GM23338 (cell line): ENCODE measurements at places on chromosomes 2 and 18. TPM values are rescaled to one million over a fixed set of nuclear protein-coding genes. Genes with fewer than 3 reads are reported as not detected.

GRCh38 chr2:173623438-173624319, 269.0 kb downstream of the CDCA7 start:
- peak; percentile 33 for DNase-seq
- 0 out of 2 replicates have a peak, but pooled peaks cover 9% of the 10 kb centered on the region for H3K4me1 ChIP-seq
- H3K27me3 ChIP-seq, result no peaks in the 10 kb centered on the region
- no peaks in the 10 kb centered on the region for H3K36me3 ChIP-seq
- H3K4me3 ChIP-seq, result no peak overlapping the region
- H3K27ac ChIP-seq, result no peak overlapping the region

DNA sequence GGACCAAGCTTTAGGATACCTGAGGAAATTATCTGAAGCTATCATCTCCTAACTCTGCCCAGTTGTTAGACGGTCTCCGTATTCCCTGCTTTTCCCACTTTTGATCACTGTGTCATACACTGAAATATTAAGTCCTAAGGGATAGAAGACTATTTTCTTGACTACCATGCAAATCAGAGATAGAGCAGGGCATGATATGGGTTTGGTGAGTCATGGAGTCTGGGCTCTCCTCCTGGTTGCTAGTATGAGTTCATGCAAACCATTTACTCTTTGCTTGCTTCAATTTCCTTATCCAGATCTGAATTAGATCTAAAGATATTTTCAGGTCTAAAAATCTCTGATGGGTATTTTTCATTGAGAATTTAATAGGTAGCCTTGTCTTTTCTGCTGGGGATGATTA, 55.0 kb downstream of the EHBP1 start:
- no peak overlapping the region for H3K27ac ChIP-seq
- no peaks in the 10 kb centered on the region for H3K27me3 ChIP-seq
- no peaks in the 10 kb centered on the region for H3K36me3 ChIP-seq

DNA sequence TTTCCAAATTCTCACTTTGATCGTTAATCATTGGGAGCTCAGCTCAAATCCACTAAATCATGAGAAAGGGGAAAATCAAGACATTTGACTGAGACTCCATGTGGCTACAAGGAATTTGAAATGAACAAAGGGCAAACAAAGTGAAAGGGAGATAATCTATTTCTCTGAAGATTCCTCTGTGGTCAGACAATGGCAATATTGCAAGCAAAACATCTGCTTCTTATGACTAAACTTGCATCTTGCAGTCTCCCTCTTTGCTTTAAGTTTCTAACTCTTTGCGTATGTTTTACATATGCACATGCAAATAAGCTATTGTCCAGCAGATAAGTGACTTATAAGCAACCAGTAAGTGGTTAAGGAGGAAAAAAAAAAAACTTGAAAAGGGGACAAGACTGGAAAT, 299.1 kb upstream of the NXPH2 start:
- H3K36me3 ChIP-seq, result no peaks in the 10 kb centered on the region
- DNase-seq, result no peak

DNA sequence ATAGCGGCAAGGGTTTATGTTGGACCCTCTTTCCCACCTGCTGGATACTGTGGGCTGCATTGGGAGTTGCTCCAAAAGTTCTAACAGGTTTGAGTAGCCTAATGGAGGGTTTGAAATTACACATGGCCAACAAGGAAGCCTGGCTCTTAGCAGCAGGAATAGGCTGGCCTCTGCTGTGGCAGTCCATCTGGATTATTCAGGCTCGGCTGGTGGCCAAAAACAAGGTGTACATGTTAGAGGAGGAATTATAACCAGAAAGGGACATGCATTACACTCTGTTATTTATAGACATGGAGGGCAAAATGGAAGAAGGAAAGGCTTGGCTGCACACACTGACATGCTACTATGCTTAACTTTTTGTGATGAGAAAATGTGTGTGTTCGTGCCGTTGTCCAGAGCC, 61.1 kb upstream of the NRXN1 start:
- DNase-seq, result no peak
- no peak overlapping the region for H3K27ac ChIP-seq
- H3K36me3 ChIP-seq, result no peaks in the 10 kb centered on the region
- peaks cover 1% of the 10 kb centered on the region; the same call in 1 of the 2 replicates for H3K4me1 ChIP-seq
- no peak overlapping the region for H3K4me3 ChIP-seq
- H3K27me3 ChIP-seq, result no peaks in the 10 kb centered on the region

- H3K4me3 ChIP-seq, result no peak overlapping the region
- DNase-seq, result peak; percentile 2
- H3K27me3 ChIP-seq, result no peaks in the 10 kb centered on the region
- H3K36me3 ChIP-seq, result no peaks in the 10 kb centered on the region
- H3K27ac ChIP-seq, result no peak overlapping the region
- H3K4me1 ChIP-seq, result no peaks in the 10 kb centered on the region
Measured at GRCh38 chr2:166700079-166700478, 188.2 kb upstream of the XIRP2 start.

DNA sequence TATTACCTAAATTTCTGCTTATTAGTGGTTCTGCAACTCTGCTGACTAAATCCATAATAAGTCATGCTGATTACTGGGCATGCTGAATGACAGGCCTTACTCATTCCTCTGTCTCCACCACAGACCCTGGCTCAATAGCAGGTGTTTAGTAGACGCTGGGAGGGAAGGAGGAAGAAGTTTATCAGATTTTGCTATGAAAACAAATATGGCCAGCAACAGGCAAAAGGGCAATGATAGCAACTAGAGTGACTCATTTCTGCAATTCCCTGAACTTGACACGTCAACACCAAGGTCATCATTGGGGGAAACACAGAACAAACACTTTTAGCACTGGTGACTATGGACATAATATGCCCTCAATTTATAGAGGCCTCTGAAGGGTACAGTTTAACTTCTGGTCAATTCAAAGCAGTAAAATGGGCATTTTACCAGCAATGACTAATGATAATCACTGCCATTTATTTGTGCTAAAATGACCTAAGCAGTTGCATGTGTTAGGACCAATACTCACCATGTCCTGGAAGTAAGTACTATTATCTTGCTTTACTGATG, 35.2 kb downstream of the TMEM163 start:
- no peak overlapping the region for H3K4me3 ChIP-seq
- H3K27ac ChIP-seq, result no peak overlapping the region
- no peaks in the 10 kb centered on the region for H3K27me3 ChIP-seq
- H3K36me3 ChIP-seq, result no peaks in the 10 kb centered on the region
- no peak for DNase-seq

GRCh38 chr2:201432038-201432620, 19.1 kb downstream of the TRAK2 start:
- no peak for DNase-seq
- H3K27ac ChIP-seq, result no peak overlapping the region
- no peak overlapping the region for H3K4me3 ChIP-seq
- H3K36me3 ChIP-seq, result 0 out of 2 replicates have a peak, but pooled peaks cover 6% of the 10 kb centered on the region
- H3K27me3 ChIP-seq, result no peaks in the 10 kb centered on the region
- peaks cover 4% of the 10 kb centered on the region; the same call in 1 of the 2 replicates for H3K4me1 ChIP-seq

GRCh38 chr18:27695503-27695902, 481.4 kb downstream of the CDH2 start:
- H3K4me3 ChIP-seq, result no peak overlapping the region
- no peaks in the 10 kb centered on the region for H3K36me3 ChIP-seq
- no peak overlapping the region for H3K27ac ChIP-seq
- no peaks in the 10 kb centered on the region for H3K4me1 ChIP-seq
- no peak for DNase-seq

- DNase-seq, result no peak
- H3K36me3 ChIP-seq, result no peaks in the 10 kb centered on the region
- no peak overlapping the region for H3K27ac ChIP-seq
- 0 out of 2 replicates have a peak, but pooled peaks cover 4% of the 10 kb centered on the region for H3K4me1 ChIP-seq
Measured at GRCh38 chr2:182080493-182080892, 94.8 kb downstream of the PPP1R1C start.

DNA sequence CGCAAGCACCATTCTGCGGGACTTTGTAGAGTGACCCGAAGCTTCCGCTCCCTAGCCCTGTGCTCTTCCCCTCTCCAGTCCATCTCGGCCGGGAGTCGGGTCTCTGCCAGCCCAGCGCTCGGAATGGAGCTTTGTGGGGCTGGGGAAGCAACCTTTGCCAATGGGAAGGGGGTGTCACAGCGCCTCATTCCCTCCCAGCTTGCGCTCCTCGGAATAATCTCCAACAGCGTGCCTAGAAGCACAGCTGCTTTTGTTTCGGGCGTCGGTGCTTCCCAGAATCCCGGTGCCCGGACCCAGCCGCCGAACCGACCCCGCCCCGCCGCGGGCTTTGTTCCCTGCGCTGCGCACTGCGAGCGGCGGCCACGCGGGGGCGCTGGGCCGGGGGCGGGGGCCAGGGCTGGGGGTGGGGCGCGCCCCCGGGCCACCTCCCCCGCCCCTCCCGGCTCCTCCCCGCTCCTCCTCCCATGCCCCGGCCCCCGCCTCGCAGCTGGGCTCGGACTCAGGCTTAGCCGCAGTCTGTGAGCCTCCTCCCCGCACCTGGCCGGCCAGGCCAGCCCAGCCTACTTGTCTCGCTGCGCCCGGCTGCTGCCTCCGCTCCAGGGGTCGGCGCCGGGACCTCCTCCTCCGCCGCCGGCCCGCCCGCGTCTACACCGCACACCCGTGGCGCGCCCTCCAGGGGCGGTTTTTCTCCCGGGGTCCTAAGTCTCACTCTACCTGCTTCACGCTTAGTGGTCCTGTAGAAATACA, 77.7 kb upstream of the SMAD2 start:
- peaks cover 8% of the 10 kb centered on the region for H3K4me1 ChIP-seq
- no peaks in the 10 kb centered on the region for H3K36me3 ChIP-seq

GRCh38 chr18:10057894-10058791, 144.3 kb downstream of the VAPA start:
- H3K27me3 ChIP-seq, result no peaks in the 10 kb centered on the region
- no peak overlapping the region for H3K4me3 ChIP-seq
- H3K36me3 ChIP-seq, result no peaks in the 10 kb centered on the region
- H3K27ac ChIP-seq, result no peak overlapping the region
- DNase-seq, result no peak

GRCh38 chr2:232061265-232061664, 99.8 kb downstream of the DIS3L2 start:
- H3K36me3 ChIP-seq, result no peaks in the 10 kb centered on the region
- no peak for DNase-seq
- H3K27me3 ChIP-seq, result no peaks in the 10 kb centered on the region
- H3K4me1 ChIP-seq, result no peaks in the 10 kb centered on the region
- H3K4me3 ChIP-seq, result no peak overlapping the region
- H3K27ac ChIP-seq, result no peak overlapping the region

DNA sequence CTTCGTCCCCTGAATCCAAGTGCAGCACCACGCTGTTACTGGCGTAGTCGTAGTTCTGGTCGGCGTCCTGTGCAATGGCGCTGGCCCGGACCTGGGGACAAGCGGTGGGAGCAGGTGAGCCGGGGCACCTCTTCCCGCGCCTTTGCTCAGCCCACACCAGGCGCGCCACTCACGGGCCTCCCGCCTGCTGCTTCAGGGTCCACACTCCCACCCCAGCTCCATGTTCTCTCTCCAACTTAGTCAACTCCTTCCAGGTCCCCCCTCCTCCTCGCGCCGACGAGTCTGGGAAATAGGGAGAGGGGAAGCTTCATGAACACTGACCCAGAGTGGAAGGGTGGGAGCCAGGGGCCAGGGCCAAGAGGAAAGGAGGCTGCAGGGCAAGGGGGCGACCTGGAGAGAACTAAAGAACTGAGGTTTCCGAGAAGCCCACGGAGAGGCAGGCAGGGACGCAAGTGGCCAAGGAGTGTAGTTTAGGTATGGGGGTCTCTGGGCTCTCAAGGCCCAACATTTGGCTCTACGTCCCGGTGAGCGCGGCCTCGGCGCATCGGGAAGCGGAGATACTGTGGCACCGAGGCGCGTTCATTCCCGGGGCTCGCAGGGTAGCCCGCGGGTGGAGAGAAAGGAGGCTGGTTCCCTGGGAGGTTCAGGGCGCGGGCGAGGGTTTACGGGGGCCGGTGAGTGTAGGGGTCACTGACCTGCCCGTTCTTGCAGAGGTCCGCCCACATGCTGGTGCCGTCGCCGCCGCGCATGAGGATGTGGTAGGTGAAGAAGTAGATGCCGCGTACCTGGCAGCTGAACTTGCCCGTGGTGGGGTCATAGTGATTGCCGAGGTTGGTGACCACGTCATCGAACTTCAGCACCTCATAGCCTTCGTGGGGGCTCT, 1.4 kb downstream of the C1QL2 start:
- peaks cover 58% of the 10 kb centered on the region for H3K27me3 ChIP-seq
- H3K4me1 ChIP-seq, result peaks cover 21% of the 10 kb centered on the region
- peak overlapping the region; percentile 88 for H3K4me3 ChIP-seq
- H3K36me3 ChIP-seq, result no peaks in the 10 kb centered on the region
- peak; percentile 57 for DNase-seq

GRCh38 chr18:62828091-62828640, 112.8 kb downstream of the PHLPP1 start:
- no peak overlapping the region for H3K4me3 ChIP-seq
- no peak overlapping the region for H3K27ac ChIP-seq
- H3K36me3 ChIP-seq, result no peaks in the 10 kb centered on the region
- DNase-seq, result no peak

DNA sequence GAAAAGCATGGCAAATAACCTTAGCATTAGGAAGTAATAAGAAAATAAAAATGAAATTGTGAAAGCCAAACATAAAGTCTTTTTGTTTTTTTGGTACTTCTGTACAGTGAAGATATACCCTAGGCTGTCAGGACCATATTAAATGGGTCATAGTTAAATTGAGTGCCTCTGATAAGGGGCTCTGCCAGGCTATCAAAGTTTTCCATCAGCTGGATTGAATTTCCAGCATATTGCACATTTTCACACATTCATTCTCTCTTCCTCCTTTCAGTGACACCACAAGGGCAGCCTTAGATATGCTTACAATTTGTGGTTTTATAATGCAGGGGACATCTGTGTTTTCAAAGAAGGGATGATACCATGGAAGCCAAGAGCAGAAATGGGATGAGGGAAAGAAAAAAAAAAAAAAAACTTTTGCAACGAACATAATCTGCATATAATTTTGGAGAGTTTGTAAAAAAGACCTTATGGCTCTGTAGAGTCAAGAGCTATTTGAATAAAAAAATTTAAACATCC, 109.3 kb upstream of the LYPD1 start:
- no peak overlapping the region for H3K4me3 ChIP-seq
- H3K27ac ChIP-seq, result no peak overlapping the region
- peaks cover 7% of the 10 kb centered on the region; the same call in 1 of the 2 replicates for H3K4me1 ChIP-seq
- no peaks in the 10 kb centered on the region for H3K27me3 ChIP-seq

GRCh38 chr2:20210462-20210861, 14.5 kb downstream of the SDC1 start:
- no peaks in the 10 kb centered on the region for H3K27me3 ChIP-seq
- no peak for DNase-seq
- no peak overlapping the region for H3K4me3 ChIP-seq
- H3K27ac ChIP-seq, result no peak overlapping the region

- DNase-seq, result no peak
- H3K27ac ChIP-seq, result no peak overlapping the region
- H3K4me1 ChIP-seq, result no peaks in the 10 kb centered on the region
- H3K4me3 ChIP-seq, result no peak overlapping the region
- no peaks in the 10 kb centered on the region for H3K36me3 ChIP-seq
Measured at GRCh38 chr2:177484180-177484795, 91.7 kb downstream of the AGPS start.

DNA sequence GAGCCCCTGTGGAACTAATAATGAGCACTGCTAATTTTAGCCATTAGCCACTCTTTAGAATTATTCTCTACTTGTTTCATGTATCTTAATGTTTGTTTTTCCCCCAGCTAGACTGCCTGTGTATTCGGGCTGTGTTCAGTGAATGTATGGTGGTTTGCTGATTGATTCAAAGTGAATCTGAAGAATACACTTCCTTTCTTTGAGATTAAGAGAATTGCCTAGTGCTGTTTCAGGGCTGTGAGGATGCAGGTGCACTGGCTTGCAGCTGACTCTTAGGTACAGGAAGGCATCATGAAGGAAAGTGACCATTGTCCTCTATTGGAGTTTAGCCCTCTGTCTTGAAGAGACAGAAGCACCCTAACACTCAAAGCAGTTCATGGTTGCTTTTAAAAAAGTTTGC, 138.7 kb downstream of the CERS6 start:
- no peak overlapping the region for H3K27ac ChIP-seq
- H3K27me3 ChIP-seq, result no peaks in the 10 kb centered on the region
- no peaks in the 10 kb centered on the region for H3K36me3 ChIP-seq

The ASB18 gene
- not detected in 2 replicates for total RNA-seq

The SCN9A gene
- 8.8 and 10.5 TPM in 2 replicates for total RNA-seq

The CRACDL gene
- total RNA-seq, result 0.14 and 0.85 TPM in 2 replicates

The KCMF1 gene
- total RNA-seq, result 120 and 129 TPM in 2 replicates

The ITSN2 gene
- 14.0 and 17.1 TPM in 2 replicates for total RNA-seq

The DYSF gene
- total RNA-seq, result 18.0 and 21.3 TPM in 2 replicates
